Thymus (tissue), 14 donors: ENCODE measurements at places on chromosomes 7 and 10. TPM values are rescaled to one million over a fixed set of nuclear protein-coding genes. Genes with fewer than 3 reads are reported as not detected.

DNA sequence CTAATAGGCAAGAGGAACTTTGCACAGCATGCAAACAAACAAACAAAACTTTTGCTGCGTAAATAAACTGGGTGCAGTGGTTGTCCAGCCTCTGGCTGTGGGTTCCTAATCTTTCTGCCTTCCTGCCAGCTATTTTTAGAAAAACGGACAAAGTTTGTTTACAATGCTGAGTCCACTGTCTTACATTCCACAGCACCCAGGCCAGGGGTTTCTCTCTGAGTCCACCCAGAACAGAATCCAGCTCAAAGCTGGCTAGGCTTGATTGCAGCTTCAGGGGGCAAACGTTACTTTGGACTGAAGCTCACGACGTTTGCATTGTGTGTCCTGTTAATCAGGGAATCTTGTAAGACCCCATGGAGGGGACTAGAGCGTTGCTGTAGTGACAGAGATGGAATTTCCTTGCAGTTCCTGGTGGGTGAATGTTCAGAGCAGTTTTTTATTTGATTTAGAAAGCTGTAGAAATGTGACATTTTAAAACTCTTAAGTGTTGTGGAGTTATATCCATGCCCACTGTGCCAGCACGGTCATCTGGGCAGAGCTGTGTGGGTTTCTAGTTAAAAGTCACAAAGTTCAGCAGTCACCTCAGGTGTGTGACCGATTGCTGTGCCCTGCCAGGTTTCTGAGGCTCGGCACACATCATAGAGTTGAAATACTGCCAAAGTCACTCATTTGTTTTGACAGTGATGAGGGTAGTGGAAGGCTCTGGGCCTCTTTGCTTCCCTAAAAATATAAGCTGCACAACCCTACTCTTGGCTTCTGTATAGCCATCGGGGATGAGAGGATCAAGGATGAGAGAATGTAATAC, 247.0 kb downstream of the STK31 start:
- no peak for DNase-seq

- no peak for DNase-seq
Measured at GRCh38 chr7:33722383-33723101, 182.8 kb upstream of the BMPER start.

GRCh38 chr10:106268000-106268399, 896.5 kb downstream of the SORCS1 start:
- DNase-seq: no peak

Gene PAX4
- not detected for total RNA-seq

Gene IDI2
- not detected for total RNA-seq
